NCI-H1092 (cell line): ENCODE measurements at places on chromosomes 12 and 14.

DNA sequence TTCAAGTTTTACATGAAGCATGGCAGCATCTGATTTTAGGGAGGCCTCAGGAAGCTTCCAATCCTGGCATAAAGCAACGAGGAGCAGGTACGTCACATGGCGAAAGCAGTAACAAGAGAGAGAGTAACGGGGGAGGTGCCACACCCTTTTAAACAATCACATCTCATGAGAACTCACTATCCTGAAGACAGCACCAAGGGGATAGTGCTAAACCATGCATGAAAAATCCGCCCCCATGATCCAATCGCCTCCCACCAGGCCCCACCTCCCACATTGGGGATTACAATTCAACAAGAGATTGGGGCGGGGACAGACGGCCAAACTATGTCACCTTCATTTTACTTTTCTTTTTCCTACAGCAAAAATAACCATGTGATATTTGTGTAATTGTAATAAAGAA is 7.2 kb upstream of the MAP3K9 start:
- DNase-seq: no peak

GRCh38 chr14:96663076-96663475 is 134.1 kb upstream of the VRK1 start:
- no peak for DNase-seq

GRCh38 chr14:103393676-103394626 is 8.7 kb downstream of the MARK3 start:
- no peak for DNase-seq

- no peak for DNase-seq
These were observed 11.2 kb upstream of the GNPNAT1 start for GRCh38 chr14:52802597-52802996.

DNA sequence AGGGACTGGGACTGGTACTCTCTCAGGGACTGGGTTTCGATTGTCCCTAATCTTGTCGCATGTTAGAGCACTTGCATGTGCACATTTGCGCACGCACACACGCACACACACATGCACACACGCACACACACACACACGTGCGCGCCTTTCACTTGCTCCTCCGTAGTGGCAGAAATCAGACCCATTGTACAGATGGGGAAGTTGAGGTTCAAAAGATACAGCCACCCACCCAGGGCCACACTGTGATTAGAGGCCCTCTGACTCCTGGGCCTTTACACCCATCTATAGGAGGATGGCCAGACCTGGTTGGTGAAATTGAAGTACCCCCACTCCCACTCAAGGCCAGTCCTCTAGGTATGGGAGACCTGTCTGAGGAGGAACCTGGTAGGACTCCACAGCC is 167.8 kb upstream of the LHX5 start:
- no peak for DNase-seq

DNA sequence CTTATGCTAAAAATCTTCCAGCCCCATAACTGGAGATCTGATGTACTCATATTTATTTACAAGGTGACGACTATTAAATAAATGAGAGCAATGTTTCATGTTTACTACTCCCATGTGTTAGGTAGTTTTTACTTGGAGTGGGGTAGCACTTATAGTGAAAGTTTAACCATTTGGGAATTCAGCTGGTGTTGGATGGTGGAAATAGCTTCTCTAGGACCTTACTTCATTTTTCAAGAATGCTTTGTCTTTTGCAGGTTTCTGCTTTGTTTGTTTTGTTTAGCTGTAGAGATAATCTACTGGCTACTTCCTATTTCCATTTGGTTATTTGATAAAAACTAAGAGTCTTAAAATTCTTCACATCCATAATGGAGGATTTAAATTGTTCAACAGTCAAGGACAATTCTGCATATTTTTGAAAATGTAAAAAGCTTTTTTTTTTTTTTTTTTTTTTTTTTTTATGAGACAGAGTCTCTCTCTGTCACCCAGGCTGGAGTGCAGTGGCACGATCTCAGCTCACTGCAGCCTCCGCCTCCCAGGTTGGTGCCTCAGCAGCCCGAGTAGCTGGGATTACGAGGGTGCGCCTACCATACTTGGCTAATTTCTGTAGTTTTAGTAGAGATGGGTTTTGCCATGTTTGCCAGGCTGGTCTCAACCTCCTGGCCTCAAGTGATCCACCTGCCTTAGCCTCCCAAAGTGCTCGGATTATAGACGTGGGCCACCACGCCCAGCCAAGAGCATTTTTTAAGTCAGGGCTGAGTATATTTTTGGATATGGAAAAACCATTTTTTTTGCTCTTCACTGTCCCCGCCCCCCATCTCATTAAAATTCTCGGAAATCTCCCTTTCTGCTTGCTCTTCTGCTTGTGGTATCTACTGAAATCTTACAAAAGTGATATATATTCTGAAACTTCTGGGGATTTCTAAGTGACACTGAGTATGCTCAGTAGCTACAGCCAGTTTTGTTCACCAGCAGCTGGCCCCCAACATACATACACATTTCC is 1.4 kb upstream of the ABCD2 start:
- no peak for DNase-seq

DNA sequence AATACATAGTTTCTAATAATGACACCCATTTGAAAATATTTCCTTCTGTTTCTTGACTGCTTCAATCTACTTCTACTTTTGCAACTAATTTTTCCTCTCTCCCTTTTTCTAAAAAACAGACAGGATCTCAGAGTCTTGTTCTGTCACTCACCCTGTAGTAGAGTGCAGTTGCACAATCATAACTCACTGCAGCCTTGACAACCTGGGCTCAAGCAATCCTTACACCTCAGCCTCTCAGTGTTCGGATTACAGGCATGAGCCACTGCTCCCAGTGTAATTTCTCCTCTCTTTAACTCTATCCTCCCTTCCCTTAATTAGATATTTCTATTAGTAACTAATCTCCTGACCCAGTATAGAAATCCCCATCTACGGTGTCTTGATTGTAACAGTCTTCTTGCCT is 45.4 kb downstream of the SENP1 start:
- no peak for DNase-seq

GRCh38 chr12:72368298-72368697 is 96.1 kb downstream of the TRHDE start:
- no peak for DNase-seq

GRCh38 chr14:98931911-98932310 is 340.1 kb downstream of the BCL11B start:
- DNase-seq: no peak

GRCh38 chr12:14239935-14240872 is 125.3 kb upstream of the ATF7IP start:
- no peak for DNase-seq
